Activated CD4-positive, alpha-beta T cell treated with anti-CD3 and anti-CD28 coated beads, Interleukin-10, Interleukin-2, amounts not matched to agents 100 ng/mL and 50 ng/mL, durations not matched to agents 16 hours and 8 hours (primary cell): ENCODE measurements at places on chromosomes 1 and 21.
A peak's percentile ranks its signal among the peaks of the same experiment; 100 is the strongest.

DNA sequence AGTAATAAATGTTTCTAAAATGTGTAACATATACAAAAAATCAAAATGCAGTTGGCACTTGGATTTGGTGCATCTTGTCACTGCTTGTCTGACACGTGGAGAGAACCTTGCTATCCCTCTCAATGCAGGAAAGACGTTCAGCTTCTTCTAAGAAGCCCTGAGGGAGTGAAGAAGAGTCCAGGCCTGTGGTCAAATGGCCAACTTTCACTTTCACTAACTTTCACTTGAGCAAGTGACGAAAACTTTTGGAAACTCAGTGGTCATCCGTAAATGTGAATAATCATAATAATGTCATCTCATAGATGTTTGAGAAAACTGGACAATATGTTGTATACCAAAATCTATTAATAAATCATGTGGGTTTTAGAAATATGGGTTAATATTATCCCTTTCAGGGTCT is 61.9 kb downstream of the ERG start:
- DNase-seq: no peak

GRCh38 chr1:167658574-167659328 is 28.7 kb downstream of the RCSD1 start:
- DNase-seq: no peak

GRCh38 chr1:201346337-201346939 is 31.0 kb downstream of the TNNT2 start:
- peak; percentile 27 for DNase-seq

- no peak for DNase-seq
Measured at GRCh38 chr1:91784616-91785015, 101.3 kb downstream of the TGFBR3 start.

GRCh38 chr1:184803180-184803492 is 48.5 kb upstream of the EDEM3 start:
- DNase-seq: no peak

GRCh38 chr1:9901148-9902059 is 8.7 kb downstream of the CTNNBIP1 start:
- no peak for DNase-seq

- DNase-seq: no peak
Measured at GRCh38 chr1:206768472-206769303, 1.9 kb upstream of the IL19 start.

DNA sequence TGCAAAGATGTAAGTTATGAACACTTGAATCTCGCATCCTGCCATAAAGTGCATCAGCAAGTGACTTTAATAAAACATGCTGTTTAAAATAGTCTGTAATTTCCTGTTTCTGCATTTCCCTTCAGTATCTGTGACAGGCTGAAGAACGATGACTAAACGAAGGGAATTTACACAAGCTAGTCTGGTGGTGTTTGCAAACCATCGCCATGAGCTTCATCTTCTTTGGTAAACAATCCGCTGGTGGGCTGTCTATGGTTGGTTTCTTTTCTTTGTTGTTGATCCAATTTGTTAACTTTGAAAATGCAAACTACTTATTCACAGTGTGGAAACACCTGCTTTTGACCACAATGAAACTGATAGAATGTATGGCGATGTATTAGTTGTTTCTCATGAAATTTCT is 13.9 kb downstream of the SERTAD4 start:
- peak; percentile 5 for DNase-seq
